Fibroblast of upper back skin (primary cell): ENCODE measurements at places on chromosomes 3 and 15.
A peak's percentile ranks its signal among the peaks of the same experiment; 100 is the strongest.

GRCh38 chr15:68765602-68766368, 54.9 kb downstream of the ANP32A start:
- no peak for DNase-seq

DNA sequence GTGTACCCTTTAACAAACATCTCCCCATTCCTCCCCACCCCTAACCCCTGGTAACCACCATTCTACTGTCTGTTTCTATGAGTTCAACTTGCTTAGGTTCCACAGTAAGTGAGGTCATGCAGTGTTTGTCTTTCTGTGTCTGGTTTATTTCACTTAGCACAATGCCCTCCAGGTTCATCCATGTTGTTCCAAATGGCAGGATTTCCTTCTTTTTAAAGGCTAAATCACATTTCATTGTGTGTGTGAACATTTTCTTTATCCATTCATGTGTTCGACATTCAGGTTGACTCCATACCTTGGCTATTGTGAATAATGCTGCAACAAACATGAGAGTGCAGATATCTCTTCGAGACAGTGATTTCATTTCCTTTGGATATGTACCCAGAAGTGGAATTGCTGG, 62.7 kb downstream of the TJP1 start:
- DNase-seq, result no peak

- DNase-seq, result no peak
Measured at GRCh38 chr15:81184188-81184587, 12.5 kb upstream of the IL16 start.

- DNase-seq, result no peak
Measured at GRCh38 chr3:160538895-160539294, 26.5 kb downstream of the KPNA4 start.

- peak; percentile 84 for DNase-seq
Measured at GRCh38 chr15:48674876-48675275, 29.4 kb upstream of the FBN1 start.

- DNase-seq, result no peak
Measured at GRCh38 chr15:82833362-82833682, 23.9 kb downstream of the WHAMM start.

- DNase-seq, result no peak
Measured at GRCh38 chr3:187626581-187626980, 43.6 kb downstream of the SST start.

DNA sequence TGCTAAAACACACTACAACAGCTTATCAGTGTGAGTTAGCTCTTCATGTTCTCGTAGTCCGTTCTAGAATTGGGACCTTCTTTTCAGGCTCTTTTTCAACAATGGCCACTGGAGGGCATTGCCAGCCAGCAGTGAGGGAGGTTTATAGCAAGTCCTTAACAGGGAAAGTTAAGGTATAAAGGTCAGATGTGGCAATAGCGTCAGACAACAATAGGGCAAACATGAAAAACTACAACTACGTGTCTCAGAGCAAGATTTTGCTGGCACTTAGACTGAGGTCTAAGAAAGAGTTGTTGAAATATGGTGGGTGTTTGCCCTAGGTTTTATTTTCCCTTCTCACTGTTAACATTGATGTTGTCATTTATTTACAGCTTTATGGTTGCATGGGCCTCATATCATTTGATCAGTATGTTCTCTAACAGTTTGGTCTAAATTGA, 161.4 kb downstream of the GMNC start:
- DNase-seq, result peak; percentile 30

- no peak for DNase-seq
Measured at GRCh38 chr3:123335007-123335670, 113.8 kb downstream of the ADCY5 start.

GRCh38 chr15:49270541-49271421, 100.7 kb downstream of the GALK2 start:
- DNase-seq, result peak; percentile 81

DNA sequence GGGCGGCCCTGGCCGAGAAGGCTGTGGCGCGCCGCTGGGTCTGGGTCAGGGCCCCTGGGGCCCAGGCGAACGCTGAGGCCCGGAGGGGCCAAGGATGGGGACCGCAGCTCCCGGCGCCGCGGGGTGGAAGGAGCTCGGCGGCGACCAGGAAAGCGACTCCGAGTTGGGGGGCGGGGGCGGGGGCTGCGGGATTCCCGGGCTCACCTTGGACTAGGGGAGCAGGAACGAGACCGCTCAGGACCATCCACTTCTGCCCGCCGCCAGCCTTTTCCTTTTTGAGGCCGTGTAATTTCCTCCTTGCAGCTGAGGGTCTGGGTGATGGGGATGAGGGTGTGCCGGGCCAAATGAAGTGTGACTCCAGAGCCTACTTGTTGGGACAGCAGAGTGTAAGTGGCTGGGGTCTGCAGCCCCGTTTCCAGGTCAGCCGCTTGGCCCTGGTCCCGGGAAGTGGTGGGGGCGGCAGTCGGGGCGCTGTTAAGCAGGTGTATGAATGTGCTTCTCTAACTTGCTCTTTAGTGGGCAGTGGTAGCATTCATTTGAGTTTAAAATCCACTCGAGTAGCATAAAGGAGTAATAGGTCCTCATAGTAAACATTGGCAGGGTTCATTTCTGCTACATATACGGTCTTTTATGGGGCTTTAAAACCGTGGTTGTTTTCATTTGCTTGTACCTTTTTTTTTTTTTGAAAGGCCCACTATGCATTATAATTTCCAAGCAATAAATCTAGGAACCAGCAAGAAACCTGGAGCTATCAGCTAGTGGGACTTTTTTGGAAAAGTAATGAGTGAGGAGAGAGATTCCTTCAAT, 717 bp downstream of the PXK start:
- no peak for DNase-seq

DNA sequence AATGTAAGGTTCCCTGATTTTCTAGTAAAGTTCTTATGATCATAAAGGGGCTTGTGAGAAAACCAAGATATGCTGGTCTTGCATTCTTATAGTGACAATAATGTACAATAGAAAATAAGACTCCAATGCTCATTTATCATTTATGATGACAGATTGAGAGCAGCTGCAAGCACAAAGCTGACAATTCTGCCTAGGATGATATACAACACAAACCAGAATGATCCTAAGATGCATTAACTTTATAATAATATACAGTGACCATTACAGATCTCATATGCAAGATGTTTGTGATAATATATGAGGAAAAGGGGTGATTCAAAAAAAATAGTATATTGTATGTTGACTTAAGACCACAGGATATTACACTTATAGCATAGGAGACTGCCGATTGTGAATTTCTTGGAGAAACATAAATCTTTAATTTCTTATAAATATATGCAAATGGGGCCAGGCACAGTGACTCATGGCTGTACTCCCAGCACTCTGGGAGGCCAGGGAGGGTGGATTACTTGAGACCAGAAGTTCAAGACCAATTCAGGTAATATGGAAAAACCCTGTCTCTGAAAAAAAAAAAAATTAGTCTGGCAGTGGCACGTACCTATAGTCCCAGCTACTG, 387.0 kb downstream of the ZBBX start:
- DNase-seq, result peak; percentile 2

GRCh38 chr3:25907081-25907480, 117.2 kb downstream of the OXSM start:
- no peak for DNase-seq

- peak; percentile 67 for DNase-seq
Measured at GRCh38 chr3:142278451-142278850, 53.1 kb upstream of the GK5 start.

GRCh38 chr3:182735672-182736071, 57.6 kb upstream of the ATP11B start:
- peak; percentile 84 for DNase-seq

- DNase-seq, result peak; percentile 63
Measured at GRCh38 chr3:66416556-66417304, 84.1 kb downstream of the LRIG1 start.

GRCh38 chr15:35479423-35479822, 66.5 kb downstream of the DPH6 start:
- no peak for DNase-seq

DNA sequence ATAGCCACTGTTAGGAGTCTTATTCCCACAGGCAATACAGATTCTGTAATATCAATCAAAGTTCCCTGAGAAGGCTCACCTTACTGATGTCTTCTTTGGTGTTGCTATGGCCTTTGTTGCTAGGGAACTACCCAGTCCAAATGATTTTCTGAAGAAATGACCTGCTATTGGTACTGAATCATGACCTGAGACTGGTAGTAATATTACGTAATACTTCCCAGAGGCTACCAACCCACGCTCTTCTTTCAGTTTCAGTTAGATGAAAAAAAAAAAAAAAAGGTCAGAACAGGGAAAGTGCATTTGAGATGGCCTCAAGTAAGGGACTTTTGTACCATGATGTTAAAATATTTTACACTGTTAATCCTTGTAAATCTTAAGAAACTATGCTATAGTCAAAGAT, 1092.5 kb upstream of the EPHA6 start:
- no peak for DNase-seq

DNA sequence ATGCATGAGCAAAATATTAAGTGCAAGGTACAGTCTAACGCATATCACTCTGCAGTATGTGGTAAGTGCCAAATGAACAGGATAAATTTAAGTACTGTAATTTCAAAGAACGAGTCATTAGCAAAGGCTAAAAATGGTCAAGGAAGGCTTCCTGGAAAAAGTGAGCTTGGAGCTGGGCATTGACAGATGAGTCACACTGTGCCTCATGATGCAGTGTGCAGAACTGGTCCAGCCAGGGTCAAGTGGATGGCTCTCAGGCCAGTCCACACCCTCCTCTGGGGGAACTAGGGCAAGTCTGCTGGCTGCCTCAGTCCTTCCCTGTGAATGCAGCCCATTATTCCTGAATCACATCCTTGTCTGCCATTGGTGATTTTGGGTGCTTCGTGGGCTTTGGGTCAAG, 76.3 kb downstream of the CACNA1D start:
- no peak for DNase-seq

- no peak for DNase-seq
Measured at GRCh38 chr3:27528791-27529190, 44.6 kb upstream of the SLC4A7 start.

DNA sequence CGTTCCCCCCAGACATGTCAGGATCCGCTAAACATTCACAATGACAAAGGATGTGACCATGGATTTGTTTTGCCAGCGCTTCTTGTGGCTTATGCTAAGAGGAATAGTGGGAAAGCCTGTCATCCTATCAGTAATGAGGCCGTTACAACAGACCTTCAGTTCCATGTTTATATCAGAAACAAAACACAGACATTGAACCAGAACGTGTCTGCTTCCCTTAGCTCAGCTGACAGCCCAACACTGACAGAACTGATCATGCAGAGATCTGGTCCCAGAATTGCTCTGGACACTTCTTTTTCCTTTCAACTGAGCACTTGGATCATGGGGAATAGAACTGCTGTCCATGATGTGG, 58.3 kb upstream of the MYZAP start:
- no peak for DNase-seq
